Stimulated activated CD4-positive, alpha-beta T cell treated with anti-CD3 and anti-CD28 coated beads, Interleukin-12 subunit alpha, Interleukin-12 subunit beta, amount 100 ng/mL, for 24 hours (primary cell): ENCODE measurements at places on chromosomes 7 and 10.

DNA sequence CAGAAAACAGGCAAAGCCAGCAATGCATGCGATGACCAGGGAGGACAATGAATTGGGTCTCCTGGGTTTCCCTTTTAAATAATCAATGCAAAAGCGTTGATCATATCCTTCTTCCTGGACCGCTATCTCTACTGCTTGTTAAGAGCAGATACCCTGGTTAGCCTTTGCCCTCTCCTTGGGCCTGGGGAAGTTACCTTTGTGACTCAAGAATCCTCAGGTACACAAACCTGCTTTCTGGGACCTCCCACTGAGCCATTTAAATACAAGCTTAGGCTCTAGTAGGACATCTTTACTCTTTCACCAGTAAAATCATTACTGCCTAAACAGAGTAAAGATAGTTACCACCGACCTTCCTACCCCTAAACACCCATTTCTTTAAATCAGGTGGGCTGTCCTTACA lies 173.9 kb downstream of the WNT2 start:
- DNase-seq = no peak

DNA sequence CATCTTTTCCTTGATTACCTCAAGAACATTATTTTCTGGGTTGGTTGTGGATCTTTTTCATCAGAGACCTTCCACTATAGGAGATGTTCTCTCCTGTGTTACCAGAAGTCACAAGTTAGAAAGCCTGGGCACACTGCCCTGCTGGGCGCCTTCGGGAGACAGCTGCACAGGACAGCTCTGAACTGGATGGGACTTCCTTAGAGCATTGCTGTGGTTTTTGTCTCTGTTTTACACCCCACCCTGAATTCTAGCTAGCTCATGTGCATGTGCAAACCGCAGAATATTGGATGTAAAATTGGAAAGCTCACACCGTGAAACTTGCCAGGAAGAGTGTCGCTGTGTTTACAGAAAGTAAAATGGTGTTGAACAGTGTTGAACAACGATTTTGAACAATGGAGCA lies 54.4 kb upstream of the SEC61G start:
- DNase-seq = no peak

DNA sequence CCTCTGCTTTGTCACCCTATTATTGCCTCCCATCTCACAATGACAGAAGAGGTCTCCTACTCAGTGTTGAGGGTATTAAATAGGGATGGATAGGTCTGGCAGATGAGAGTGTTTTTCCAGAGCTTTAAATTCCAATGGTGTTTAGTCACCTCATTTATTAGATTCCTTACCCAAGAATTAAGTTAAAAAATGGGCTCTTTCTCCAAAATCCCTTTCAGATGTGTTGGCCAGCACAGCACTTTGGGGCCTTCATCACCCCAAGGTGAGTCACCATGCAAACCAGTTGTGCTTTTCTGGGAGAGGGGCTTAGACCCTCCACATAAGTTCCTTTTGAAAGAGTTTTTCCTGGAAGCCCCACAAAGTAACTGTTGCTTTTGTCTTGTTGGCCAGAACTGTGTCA lies 78.4 kb downstream of the CYP26A1 start:
- DNase-seq = no peak

DNA sequence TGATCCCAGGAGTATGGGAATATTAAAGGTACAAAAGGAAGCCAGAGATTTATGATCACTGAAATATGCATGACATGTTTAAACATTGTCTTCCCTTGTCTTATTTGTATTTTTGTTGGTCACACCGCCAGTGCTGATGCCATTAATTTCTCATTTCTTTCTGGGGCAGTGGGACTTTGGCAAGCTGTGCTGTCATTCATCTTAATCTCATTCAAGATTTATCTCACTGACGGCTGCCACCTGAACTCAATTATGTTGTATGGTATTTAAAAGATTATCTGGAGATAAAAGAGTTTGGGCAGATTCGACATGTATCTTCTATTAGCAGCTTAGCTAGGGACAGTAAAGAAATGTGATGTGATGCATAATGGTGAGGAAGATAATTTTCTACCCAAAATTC lies 284.9 kb upstream of the PLXDC2 start:
- no peak for DNase-seq

GRCh38 chr10:104324221-104324686 lies 14.0 kb downstream of the ITPRIP start:
- DNase-seq = no peak

- no peak for DNase-seq
Measured at GRCh38 chr10:12854988-12855387, 146.5 kb downstream of the CCDC3 start.

- DNase-seq = no peak
Measured at GRCh38 chr10:3693022-3693697, 91.8 kb downstream of the KLF6 start.

DNA sequence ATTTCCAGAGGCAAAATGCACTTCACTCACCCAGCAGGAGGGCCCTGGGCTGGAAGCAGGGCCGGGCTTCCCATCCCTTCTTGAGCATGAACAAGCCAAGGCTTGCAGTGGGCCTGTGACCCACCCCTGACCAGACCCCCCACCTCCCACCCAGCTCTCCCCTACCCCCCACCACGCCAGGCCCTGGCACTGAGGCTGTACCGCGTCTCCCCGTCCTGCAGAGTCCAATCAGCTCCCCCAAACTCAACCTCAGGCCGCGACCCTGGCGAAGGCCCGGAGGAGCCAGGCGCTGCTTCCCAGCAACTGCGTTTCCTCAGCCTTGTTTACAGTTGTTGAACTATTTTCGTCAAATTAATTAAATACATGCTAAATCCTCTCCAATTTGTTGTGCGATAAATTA lies 16.9 kb upstream of the MYL10 start:
- DNase-seq = no peak

DNA sequence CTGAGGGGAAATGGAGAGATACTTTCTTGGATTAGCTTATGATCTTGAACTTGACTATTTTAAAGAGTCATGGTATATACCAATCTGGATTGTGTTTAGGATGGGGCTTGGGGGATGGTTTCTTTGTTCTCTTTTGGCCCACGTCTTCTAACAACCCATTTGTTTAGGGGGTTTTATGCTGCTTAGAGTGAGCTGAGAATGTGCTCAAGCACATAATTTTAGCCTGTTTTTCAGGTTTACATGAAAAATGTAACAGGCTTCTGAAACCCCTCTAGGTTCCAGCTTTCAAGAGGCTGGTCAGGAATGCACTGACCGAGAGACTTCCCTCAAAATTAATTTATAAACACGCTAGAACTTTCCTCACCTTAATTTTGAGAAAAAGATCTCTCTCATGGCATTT lies 94.3 kb downstream of the AUTS2 start:
- no peak for DNase-seq

GRCh38 chr10:130048081-130048480 lies 62.5 kb downstream of the C10orf143 start:
- no peak for DNase-seq

DNA sequence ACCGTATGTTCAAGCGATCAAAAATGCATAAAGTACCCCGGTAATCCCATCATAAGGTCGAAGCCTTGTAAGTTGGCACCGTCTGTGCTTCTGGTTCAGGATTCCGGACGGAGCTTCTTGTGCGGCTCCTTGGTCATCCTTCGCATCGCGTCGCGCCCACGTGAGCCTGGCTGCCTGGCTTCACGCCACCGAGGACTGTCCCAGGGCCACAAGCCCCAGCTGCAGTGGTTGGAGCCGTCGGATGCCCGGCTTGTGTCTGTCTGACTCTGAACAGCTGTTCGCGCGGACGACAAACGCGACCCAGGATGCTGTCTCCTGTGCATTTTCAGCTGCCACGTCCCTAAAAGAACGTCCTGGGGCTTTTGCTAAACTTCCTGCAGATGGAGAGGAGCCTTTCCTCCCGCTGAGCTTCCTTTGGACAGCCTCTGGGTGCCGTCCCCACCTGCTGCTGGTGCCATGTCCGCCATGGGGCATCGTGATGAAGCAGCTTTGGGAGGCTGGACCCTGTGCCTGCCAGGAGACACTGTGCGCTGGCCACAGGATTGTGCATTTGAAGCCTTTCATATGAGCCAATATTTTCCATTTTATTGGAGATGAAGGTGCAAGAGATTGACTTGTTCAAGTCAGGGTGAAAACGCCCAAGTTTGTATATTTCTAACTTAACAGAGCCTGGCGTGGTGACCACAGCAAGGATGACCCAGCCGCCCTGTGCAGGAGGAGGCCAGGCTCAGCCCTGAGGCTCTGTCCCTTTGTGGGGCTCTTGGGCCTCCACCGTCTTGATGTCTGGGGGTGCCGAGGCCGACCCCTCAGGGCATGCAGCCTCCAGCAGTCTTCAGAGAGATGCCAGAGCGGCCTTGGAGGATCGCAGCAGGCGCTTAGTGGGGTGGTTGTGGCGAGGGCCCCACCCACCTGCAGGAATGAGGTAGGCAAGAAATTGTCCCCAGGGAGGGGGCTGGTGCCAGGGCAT lies 6.7 kb upstream of the JAKMIP3 start:
- no peak for DNase-seq

- DNase-seq = no peak
Measured at GRCh38 chr7:94395141-94396036, 694 bp downstream of the COL1A2 start.

GRCh38 chr7:107811934-107812333 lies 8.9 kb upstream of the SLC26A3 start:
- no peak for DNase-seq

DNA sequence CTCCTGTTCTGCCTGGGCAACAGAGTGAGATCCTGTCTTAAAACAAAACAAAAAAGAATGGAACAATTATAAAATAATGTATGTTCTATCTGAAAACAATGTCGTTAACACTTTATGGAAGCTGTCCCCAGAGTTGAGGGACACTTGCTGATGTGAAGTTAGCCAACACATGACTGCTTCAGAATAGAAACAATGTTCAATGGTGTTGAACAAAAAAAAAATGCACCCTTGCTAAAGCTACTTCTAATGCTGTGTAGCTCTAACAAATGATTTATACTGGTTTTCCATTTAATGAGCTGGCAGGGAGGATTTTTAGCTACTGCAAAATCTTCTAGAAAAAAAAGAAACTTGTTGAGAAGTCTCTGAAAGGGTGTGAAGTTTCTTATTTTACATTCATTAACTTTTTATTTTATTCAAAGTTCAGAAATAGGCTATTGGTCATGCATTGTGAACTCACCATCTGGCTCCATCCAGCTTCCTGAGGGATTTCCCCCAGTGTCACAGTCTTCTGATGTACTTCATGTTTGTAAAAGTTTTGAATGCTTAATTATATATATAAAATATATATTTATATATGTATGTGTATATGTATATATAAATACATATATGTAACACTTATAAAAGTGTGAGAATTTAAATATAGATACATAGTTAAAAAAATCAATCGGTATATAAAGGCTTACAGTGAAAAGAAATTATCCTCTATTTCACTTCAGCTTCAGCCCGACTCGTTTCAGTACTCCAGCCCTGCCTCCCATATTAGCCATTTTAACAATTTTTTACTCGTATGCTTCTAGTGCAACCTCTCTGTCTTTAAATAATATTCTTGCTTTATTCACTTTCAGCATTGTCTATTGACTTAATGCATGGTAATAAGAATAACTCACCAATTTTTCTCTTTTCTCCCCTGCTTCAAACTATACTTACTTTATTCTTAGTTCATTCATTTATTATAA lies 35.0 kb downstream of the HDAC9 start:
- no peak for DNase-seq

DNA sequence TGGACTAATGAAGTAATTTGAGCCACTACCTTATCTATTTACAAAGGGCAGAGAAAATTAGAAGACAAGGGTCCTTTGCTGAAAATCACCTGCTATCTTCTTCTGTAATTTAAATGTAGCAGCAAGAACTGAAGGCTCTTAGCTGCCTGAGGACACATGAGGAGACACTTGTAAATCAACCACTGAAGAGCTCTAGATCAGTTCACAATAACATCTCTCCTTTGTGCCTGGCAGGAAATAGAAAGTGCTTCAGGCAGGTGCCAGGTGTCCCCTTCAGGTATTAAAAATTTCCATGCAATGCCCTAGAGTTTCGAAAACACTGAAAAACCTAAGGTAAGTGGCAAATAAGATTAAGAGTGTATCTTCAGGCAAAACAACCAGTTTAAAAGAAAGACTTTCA lies 474.6 kb downstream of the GRM8 start:
- no peak for DNase-seq

GRCh38 chr7:4386190-4386589 lies 295.9 kb upstream of the FOXK1 start:
- no peak for DNase-seq

GRCh38 chr7:80499350-80499953 lies 12.4 kb downstream of the GNAT3 start:
- DNase-seq = no peak

DNA sequence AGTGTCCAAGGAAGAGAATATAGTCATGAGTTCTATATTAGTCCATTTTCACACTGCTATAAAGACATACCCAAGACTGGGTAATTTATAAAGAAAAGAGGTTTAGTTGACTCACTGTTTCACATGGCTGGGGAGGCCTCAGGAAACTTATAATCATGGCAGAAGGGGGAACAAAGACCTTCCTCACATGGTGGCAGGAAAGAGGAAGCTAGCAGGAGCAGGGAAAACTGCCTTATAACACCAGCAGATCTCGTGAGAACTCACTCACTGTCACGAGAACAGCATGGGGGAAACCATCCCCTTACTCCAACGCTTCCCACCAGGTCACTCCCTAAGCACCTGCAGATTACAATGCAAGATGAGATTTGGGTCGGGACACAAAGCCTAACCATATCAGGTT lies 139.0 kb upstream of the ZNF438 start:
- DNase-seq = no peak

GRCh38 chr7:134502463-134503371 lies 24.6 kb upstream of the AKR1B10 start:
- DNase-seq = no peak

GRCh38 chr10:85604884-85605283 lies 761.7 kb downstream of the GRID1 start:
- no peak for DNase-seq

DNA sequence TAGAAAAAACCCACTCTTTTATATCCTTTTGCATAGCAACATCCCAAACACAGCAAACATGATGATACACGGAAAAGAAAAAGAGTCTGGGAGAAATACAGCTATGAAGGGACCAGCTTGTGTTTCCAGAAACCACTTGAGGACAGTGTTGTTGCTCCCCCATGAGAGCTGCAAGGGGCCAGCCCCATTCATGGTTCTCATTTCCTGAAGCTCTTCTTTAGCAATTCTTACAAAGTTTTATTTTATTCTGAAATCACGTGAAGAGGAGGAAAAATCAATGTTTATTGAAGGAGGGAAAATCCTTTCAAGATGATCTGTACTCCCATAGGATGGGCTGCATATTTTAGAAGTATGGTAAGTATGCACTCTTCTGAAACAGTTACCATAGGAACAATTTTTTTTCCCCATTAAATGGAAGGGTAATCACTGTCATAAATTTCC lies 17.5 kb upstream of the PRTFDC1 start:
- no peak for DNase-seq

DNA sequence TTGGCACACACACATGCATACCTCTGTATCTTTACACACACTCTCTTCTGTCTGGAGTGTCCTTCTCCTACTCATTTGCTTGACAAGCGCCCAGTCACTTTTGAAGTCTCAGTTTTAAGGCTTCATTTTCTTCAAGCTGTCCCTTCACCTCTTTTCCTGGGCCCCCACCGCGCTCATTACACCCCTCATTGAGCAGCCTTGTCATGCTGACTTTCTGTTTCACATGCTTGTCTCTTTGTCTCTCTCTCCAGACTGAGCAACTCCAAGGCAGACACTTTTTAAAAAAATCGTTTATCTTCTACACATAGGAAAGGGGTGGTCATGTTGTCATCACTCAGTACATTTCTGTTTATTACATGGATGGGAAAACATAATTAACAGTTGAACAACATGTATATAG lies 225.2 kb upstream of the FZD1 start:
- DNase-seq = no peak
